ENCODE measurements at places on chromosomes 16 and 17. TPM values are rescaled to one million over a fixed set of nuclear protein-coding genes. Genes with fewer than 3 reads are reported as not detected.

DNA sequence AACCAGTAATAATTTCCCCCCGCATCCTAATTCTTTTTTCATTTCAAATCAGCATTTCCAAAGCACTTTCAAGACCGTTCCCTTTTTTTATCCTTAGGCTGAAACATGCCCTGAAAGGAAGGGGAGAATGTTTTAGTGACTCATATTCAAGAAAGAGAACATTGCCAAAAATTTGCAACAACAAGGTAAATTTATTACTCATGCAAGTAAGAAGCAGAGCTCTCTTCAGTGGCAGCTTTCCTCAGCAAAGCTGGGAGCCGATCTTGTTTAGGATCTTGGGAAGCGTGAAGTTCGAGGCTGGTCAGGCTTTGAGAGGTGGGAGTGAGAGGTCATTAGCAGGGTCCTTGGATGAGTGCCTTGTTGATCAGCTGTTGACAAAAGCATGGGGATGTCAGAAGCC is 129.5 kb downstream of the PRKCA start:
- no peak for DNase-seq

KRTAP9-4 gene
- not detected for total RNA-seq

KRT15 gene
- not detected for total RNA-seq

DNA sequence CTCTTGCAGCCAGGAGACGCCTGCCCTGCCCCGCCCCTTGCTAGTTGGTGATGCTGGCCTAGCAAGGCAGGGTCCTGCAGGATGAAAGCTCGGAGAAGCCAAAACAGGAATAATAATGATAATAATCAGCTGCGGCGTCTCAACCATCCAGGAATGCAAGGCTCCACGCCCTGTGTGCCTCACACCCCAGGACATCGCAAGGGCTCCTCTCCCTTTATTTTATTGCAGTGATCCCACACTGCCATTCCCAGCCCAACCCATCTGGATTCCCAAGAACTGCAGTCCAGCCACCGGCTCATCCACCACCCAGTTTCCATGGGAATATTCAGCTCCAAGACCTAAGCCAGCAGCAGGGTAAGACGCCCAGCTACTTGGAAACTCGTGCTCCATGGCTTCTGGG is 21.0 kb upstream of the ZNF652 start:
- no peak for DNase-seq

DNA sequence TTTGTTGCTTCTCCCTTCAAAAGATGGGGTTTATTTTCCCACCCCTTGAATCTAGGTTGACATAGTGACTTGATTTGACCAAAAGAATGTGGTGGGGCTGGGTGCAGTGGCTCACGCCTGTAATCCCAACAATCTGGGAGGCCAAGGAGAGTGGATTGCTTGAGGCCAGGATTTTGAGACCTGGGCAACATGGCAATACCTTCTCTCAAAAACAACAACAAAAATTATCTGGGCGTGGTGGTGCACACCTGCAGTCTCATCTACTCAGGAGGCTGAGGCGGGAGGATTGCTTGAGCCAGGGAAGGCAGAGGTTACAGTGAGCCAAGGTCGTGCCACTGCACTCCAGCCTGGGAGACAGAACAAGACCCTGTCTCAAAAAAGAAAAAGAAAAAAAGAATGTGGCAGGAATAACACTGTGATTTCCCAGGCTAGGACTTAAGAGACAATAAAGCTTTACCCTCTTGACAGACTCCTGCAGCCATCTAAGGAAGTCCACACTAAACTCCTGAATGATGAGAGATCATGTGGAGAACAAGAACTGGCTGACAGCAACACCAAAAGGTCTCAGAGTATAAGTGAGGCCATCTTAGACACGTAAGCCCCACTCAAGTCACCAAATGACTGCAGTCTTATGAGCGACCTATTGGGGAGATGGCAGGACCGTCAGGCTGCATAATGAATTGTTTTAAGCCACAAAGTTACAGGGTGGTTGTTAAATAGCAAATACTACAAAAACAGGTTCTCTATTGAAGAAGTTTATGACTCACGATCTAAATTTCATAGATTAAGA is 37.0 kb downstream of the FBXL20 start:
- no peak for DNase-seq

TLK2 gene
- 44.4 TPM for total RNA-seq

GSG1L gene
- 0.52 TPM for total RNA-seq

GRCh38 chr17:78781104-78781892 is 775 bp downstream of the CYTH1 start:
- DNase-seq: peak; percentile 51

DNA sequence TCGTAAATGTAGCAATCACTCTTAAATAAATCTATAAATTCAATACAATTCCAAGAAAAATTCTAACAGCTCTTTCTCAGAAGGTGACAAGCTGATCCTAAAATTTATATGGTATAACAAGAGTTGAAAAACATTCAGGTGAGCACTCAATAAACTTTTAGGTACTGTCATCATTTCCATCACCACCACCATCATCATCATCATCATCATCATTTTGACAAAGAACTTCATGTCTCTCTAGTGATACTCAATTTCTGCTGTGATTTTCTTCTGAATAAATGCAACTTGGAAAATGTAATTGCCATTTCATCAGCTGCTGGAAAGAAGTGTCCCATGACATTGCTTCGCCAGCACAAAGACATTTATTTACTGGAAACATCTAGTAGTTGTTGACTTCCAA is 222.9 kb upstream of the IRX5 start:
- DNase-seq: no peak

XAF1 gene
- 6.5 TPM for total RNA-seq

DNA sequence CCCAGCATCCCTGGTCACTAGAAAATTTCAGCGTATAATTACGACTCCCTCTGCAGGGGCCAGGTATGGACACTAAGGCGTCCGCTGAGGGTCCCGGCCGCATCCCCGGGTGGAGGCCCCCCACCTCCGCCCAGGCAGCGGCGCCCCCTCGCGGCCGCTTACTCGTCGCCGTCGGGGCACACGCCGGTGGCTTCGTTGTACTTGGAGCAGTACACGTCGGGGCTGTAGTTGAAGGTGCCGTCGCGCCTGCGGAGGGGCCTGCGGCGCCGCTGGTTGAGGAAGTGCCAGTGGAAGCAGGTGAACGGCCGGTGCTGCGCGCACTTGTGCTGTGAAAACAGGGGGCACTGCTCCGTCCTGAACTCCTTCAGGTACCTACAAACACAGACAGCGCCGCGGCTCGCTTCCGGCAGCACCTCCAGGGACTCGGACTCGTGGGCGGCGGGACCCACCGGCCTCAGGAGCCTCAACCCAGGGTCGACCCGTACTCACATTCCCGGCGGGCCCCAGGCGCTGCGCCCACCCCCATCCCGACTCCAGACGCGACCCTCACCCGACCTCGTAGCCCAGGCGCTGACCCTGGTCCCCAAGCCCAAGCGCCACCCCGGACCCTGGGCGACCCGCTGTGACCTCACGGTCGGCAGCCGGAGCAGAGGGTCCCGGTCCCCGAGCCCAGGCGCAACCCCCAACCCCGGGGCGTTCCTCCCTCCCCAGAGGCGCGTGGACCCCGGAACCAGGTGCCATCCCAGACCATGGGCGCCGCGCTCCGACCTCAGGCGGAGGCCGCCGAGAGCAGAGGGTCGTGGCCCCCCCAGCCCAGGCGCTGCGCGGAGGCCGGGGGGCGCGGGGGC is 596 bp downstream of the UNKL start:
- DNase-seq: peak; percentile 83

GRCh38 chr17:80116276-80116920 is 15.0 kb downstream of the GAA start:
- DNase-seq: peak; percentile 43

GRCh38 chr16:47611042-47611441 is 149.9 kb downstream of the PHKB start:
- DNase-seq: no peak

TEX14 gene
- total RNA-seq: 0.98 TPM

GRCh38 chr16:85079785-85080570 is 32.3 kb downstream of the CIBAR2 start:
- DNase-seq: no peak

DNA sequence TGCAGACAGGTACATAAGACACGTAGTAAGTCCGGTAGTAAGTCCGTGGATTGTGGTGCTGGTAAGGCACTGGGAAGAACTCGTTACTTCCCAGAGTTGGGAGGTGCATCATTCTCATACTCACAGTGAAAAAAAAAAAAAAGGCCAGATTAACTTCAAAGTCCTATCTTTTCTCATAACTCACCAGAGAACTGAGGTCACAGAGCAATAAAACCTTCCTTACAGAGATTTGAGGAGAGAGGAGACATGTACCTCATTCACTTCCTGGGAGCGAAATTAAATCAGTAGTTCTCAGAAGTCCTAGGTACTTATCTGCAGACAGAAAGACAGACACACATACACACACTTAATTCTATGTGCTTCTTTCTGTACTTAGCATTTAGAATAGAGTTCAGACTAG is 22.5 kb downstream of the MPHOSPH6 start:
- no peak for DNase-seq

PRSS27 gene
- 1.3 TPM for total RNA-seq
